Thymus (tissue), 14 donors: ENCODE measurements at places on chromosomes 7 and 10. TPM values are rescaled to one million over a fixed set of nuclear protein-coding genes. Genes with fewer than 3 reads are reported as not detected.
A peak's percentile ranks its signal among the peaks of the same experiment; 100 is the strongest.

LAMB1 gene
- total RNA-seq, result 33.4 TPM

EPO gene
- total RNA-seq, result 0.09 TPM

- no peaks in the 10 kb centered on the region for H3K27me3 ChIP-seq
- H3K36me3 ChIP-seq, result no peaks in the 10 kb centered on the region
- DNase-seq, result no peak
Measured at GRCh38 chr10:1173091-1173490, 116.9 kb downstream of the WDR37 start.

C7orf33 gene
- total RNA-seq, result not detected

CFAP46 gene
- total RNA-seq, result 0.09 TPM

DNA sequence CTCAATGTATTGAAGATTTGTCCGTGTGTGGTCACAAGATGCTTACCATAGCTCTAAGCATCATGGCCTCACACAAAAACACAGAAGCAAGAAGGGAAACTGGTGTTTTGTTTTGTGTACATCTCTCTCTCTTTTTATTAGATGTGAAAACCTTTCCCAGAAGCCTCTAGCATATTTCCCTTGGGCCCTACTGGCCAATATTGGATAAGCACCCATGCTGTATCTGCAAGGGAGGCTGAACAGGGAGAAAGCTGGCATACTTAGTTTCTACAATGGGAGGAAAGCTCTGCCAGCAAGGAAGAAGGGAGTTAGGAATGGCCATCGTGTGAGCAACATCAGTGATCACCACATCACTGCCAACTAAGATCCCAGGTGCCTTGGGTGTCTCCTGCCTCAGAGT is 9.6 kb upstream of the NAMPT start:
- DNase-seq, result no peak
- H3K27me3 ChIP-seq, result no peaks in the 10 kb centered on the region
- H3K4me3 ChIP-seq, result no peak overlapping the region

LHFPL3 gene
- total RNA-seq, result 0.14 TPM

- no peaks in the 10 kb centered on the region for H3K36me3 ChIP-seq
- H3K27ac ChIP-seq, result no peak overlapping the region
- DNase-seq, result no peak
- H3K4me1 ChIP-seq, result no peaks in the 10 kb centered on the region
- no peak overlapping the region for H3K4me3 ChIP-seq
- H3K27me3 ChIP-seq, result no peaks in the 10 kb centered on the region
Measured at GRCh38 chr7:132516042-132516840, 60.0 kb downstream of the PLXNA4 start.

GRCh38 chr10:14530465-14530864 is 199.7 kb upstream of the FRMD4A start:
- no peak for DNase-seq
- H3K27ac ChIP-seq, result no peak overlapping the region
- H3K4me3 ChIP-seq, result no peak overlapping the region
- no peaks in the 10 kb centered on the region for H3K27me3 ChIP-seq
- peaks cover 5% of the 10 kb centered on the region for H3K36me3 ChIP-seq
- peaks cover 3% of the 10 kb centered on the region for H3K4me1 ChIP-seq

TUBB8 gene
- total RNA-seq, result 0.05 TPM

GRCh38 chr10:132643709-132644526 is 106.3 kb downstream of the INPP5A start:
- DNase-seq, result no peak
- no peak overlapping the region for H3K4me3 ChIP-seq
- no peaks in the 10 kb centered on the region for H3K4me1 ChIP-seq
- H3K36me3 ChIP-seq, result no peaks in the 10 kb centered on the region

- H3K4me1 ChIP-seq, result peaks cover 11% of the 10 kb centered on the region
- no peaks in the 10 kb centered on the region for H3K27me3 ChIP-seq
- DNase-seq, result no peak
- H3K36me3 ChIP-seq, result no peaks in the 10 kb centered on the region
- no peak overlapping the region for H3K27ac ChIP-seq
Measured at GRCh38 chr7:22397981-22398380, 41.0 kb upstream of the RAPGEF5 start.

DNA sequence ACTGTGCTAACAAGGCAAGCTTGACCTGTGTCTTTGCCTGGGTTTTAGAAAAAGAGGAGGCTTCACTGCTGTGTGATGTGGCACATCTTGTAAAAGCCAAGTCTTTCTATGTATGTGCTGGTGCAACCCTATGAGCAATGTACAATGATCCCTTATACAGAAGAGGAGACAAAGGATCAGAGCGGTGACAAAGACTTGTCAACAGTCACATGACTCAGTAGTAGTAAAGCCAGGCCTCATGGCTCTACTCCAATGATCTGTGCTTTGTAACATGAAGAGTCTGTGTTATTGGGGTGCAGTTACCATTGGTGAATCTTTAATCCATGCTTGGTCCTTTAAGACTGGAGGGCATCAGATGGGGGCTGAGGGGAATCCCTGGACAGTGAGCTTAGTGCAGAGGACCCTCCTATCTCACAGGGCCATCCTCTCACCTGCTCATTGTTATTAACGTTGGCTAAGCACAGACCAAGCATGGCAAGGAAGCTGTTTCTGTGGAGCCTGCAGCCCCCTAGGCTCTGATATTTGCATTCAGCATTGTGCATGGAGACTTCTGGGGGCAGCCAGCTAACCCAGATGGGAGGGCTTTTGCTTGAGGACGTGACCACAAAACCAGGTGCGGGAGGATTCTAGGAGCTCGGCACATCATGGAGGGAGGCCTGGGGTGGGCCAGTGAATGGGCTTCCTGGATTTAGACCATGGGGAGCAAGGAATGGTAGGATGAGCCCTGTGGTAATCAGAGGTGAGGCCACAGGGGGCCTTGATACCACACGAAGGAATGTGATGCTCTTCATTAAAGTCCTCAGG is 308.8 kb upstream of the ZNF32 start:
- no peak for DNase-seq
- H3K4me3 ChIP-seq, result no peak overlapping the region
- no peaks in the 10 kb centered on the region for H3K27me3 ChIP-seq
- H3K36me3 ChIP-seq, result no peaks in the 10 kb centered on the region
- no peaks in the 10 kb centered on the region for H3K4me1 ChIP-seq

GNAT3 gene
- 0.19 TPM for total RNA-seq

DNA sequence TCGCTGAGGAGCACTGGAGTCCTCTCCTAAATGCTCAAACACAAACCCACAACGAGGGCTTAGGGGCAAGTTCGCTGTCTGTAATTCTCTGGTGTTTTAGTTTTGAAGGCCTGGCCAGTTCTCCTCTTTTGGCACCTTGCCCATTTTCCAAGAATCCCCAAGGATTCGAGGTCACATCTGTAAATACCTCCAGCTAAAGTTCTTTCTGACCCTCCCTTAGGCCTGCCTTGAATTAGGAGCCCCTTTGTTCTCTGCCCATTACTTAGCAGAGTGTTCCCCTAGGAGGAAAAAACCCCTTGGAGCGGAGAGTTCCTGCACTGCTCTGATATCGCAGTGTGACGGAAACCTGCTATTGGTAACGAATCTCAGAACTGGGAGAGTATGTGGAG is 743 bp upstream of the PYROXD2 start:
- peaks cover 7% of the 10 kb centered on the region for H3K4me1 ChIP-seq
- DNase-seq, result no peak
- no peak overlapping the region for H3K27ac ChIP-seq
- H3K36me3 ChIP-seq, result peaks cover 19% of the 10 kb centered on the region
- H3K27me3 ChIP-seq, result no peaks in the 10 kb centered on the region

GRCh38 chr10:92691591-92692079 is 1.9 kb downstream of the HHEX start:
- H3K27ac ChIP-seq, result peak overlapping the region; percentile 36
- H3K4me3 ChIP-seq, result peak overlapping the region; percentile 29
- H3K36me3 ChIP-seq, result no peaks in the 10 kb centered on the region
- H3K27me3 ChIP-seq, result peaks cover 85% of the 10 kb centered on the region
- DNase-seq, result no peak
- H3K4me1 ChIP-seq, result peaks cover 24% of the 10 kb centered on the region

DNA sequence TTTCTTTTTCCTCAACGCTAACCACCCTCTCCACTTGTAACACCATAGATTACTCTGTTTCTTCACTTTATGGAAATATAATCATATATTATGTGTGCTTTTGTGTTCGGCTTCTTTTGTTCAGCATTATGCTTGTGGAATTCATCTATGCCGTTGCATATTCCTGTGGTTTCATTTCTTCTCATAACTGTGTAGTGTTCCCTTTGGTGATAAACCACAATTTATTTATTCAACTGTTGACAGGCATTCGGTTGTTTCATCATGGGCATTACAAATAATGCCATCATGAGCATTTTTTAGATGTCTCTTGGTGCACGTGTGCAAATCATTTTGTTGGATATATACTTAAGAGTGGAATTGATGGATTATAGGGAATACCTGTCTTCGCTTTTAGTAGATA is 12.1 kb downstream of the AVL9 start:
- H3K27me3 ChIP-seq, result no peaks in the 10 kb centered on the region
- no peak overlapping the region for H3K27ac ChIP-seq
- H3K36me3 ChIP-seq, result peaks cover 2% of the 10 kb centered on the region
- H3K4me3 ChIP-seq, result no peak overlapping the region
- no peaks in the 10 kb centered on the region for H3K4me1 ChIP-seq
- no peak for DNase-seq

DNA sequence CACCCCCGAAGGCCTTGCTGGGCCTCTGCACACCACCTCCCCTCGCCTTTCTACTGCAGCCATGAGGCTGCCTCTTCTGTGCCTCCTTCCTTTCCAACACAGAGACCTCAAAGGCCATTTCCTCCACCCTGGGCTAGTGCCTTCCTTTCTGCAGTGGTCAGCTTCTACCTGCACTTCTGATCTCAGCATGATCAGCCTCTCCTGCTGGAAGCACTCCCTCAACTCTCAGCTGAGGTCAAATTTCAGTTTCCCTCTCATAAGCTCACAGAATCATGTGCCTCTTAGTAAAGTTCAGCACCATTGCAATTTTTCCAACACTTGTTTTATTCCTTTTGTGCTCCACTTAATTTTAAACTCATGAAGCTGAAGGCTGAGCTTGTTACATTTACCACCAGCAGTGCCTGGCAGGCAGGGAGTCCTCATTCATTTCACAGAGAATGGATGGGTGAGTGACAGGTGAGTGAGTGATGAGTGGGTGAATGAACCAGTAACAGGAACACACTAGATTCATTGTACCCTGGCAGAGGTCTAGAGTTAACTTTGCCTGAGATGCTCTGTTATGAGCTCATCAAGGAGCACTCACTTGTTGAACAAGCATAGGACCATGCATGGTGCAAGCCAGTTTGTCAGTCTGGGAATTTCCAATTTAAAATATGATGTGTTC is 124.0 kb upstream of the PRSS58 start:
- DNase-seq, result no peak
- no peaks in the 10 kb centered on the region for H3K27me3 ChIP-seq
- H3K27ac ChIP-seq, result peak overlapping the region; percentile 85
- H3K36me3 ChIP-seq, result no peaks in the 10 kb centered on the region
- no peak overlapping the region for H3K4me3 ChIP-seq

DNA sequence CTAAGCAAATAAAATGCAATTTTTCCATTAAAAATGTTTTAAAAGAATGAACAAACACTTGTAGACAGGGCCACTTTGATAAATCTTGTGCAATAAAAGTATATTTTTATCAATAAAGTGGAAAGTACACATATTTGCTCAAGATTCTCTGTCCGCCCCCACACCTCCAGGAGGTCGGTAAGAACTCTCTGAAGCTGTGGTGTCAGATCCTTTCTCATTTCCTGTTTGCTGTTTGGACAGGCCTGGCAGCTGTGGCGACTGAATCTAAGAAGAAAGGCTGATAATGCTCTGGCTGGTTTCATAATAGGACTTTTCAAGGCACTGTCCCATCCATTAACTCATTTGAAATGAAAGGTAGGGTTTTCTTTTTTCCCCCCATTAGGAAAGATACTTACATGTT is 15.3 kb upstream of the ASB4 start:
- no peaks in the 10 kb centered on the region for H3K27me3 ChIP-seq
- H3K27ac ChIP-seq, result no peak overlapping the region
- no peak for DNase-seq

TMEM236 gene
- 0.24 TPM for total RNA-seq

DNA sequence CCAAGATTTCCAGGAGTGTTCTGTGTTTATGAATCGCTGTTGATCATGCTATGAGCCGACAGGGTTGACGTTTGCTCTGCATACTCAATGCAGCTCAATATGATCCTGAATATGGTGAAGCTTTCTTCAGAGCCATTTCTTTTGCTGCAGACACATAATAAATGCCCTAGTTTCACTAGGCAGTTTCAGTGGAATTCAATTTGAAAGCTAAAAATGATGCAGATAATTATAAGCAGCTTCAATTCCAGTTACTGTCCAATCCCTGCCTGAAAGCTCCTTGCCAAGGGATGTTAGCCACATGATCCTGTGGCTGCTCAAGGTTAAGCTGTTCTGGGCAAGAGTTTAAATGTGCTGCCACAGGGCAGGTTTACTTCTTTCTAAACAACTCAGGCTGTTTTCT is 805.6 kb downstream of the NRG3 start:
- no peak for DNase-seq
- no peaks in the 10 kb centered on the region for H3K4me1 ChIP-seq
- no peak overlapping the region for H3K27ac ChIP-seq
- no peak overlapping the region for H3K4me3 ChIP-seq

GRCh38 chr7:40579401-40579800 is 444.6 kb downstream of the SUGCT start:
- no peak for DNase-seq
- peaks cover 6% of the 10 kb centered on the region for H3K4me1 ChIP-seq
- no peaks in the 10 kb centered on the region for H3K36me3 ChIP-seq
- H3K4me3 ChIP-seq, result no peak overlapping the region
- H3K27ac ChIP-seq, result no peak overlapping the region

DNA sequence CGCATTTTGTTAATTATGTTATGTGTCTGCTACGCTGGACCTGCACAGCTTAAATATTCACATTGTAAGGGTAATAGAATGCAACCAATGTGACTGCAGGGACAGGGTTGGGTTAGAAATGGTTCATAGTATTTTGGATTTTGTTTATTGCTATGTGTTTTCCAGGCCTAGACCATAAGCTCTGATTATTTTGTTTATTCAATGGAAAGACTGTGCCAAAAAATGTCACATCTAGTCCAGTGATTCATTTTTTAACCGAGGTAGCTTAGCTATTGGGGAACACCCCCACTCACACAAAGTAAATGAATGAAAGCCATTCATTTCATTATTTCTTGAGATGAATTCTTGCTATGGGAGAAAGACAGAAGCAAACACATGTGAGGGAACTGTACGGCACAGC is 516.5 kb upstream of the ANKRD30A start:
- no peaks in the 10 kb centered on the region for H3K36me3 ChIP-seq
- H3K4me1 ChIP-seq, result no peaks in the 10 kb centered on the region
- H3K4me3 ChIP-seq, result no peak overlapping the region
- DNase-seq, result no peak
- H3K27me3 ChIP-seq, result no peaks in the 10 kb centered on the region
- no peak overlapping the region for H3K27ac ChIP-seq

- no peaks in the 10 kb centered on the region for H3K27me3 ChIP-seq
- H3K4me3 ChIP-seq, result no peak overlapping the region
- DNase-seq, result no peak
- no peak overlapping the region for H3K27ac ChIP-seq
- no peaks in the 10 kb centered on the region for H3K4me1 ChIP-seq
- no peaks in the 10 kb centered on the region for H3K36me3 ChIP-seq
Measured at GRCh38 chr7:77466450-77466849, 50.3 kb upstream of the GSAP start.
